ENCODE measurements at places on chromosomes 2 and 18.
A peak's percentile ranks its signal among the peaks of the same experiment; 100 is the strongest.

DNA sequence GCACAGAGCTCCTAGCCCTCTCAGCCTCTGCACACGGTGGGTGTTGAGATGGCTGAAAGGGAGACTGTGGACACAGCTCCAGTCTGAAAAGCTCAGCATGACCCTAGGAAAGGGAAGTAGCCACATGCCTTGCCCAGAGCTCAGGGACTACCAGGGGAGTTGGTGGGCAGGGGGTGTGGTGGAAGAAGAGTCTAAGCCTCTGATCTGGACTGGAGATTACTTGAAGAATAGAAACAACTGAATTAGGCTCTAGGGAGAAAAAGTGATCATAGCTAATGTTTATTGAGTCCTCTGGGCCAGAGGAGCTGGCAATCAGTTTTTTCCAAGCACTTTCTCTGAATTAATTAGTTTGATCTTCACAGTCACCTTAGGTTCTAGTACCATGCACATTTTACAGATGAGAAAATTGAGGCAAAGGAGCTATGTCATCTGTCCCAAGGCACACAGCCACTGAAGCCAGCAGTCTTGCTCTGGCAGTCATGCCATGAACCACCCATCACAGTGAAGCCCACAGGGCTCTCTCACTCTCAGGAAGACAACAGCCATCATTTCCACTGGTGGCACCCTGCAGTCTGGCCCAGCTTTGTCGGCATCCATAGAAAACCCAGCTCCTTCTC is 10.3 kb downstream of the SDC1 start:
- no peak for DNase-seq

DNA sequence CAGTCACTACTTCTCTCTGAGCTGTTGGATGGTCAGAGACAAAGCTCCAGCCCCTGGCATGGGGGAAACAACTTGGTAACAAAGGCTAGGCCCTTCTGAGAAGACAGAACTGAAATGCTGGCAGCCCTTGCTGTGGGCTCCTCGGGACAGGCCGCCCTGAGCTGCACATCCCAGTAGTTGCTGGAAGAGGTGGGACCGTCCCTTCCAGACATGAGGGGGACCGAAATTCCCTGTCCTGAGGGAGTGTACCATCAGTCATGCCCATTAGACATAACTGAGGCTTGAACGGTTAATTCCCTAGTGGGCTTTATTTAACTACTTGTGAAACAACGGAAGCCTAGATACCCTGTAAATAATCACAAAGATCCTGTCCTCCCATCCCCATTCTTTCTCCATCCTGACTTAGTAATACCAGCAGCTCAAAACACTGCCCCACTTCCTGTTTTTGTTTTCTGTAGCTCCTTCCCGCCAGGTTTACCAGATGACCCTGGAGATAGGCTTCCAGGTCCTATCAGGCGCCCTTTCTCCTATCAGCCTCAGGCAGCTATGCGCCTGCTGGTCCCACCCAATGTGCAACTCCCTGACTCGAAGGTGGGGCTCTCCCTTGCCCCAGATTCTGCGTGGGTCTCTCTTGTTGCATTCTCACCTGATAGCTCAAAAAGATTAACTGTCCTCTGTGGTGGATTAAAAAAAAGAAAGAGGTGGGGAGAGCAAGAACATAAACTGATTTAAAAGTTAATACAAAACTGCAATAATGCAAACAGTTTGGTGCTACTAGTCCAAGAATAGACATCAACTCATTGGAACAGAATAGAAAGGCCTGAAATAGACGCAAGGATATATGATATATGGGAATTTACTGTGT is 37.0 kb upstream of the NT5DC4 start:
- DNase-seq, result no peak

DNA sequence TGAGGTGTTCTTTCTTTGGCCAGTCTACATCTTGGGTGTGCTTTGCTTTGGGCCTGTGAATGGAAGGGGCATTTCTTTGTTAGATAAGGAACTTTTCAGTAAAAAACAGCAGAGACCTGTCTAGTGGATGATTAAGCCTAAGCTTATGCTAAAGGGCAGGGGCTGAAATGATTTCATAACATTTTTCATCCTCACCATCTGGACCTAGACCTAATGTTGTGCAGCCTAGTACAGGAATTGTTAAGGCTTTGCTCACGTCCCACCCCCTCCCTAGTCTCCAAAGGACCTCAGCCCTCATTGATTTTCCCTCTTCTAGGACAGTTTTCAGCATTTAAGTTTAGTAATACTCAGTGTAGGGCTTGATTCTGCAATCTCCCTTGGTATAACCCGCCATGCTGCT is 111.8 kb downstream of the PRKCE start:
- no peak for DNase-seq

DNA sequence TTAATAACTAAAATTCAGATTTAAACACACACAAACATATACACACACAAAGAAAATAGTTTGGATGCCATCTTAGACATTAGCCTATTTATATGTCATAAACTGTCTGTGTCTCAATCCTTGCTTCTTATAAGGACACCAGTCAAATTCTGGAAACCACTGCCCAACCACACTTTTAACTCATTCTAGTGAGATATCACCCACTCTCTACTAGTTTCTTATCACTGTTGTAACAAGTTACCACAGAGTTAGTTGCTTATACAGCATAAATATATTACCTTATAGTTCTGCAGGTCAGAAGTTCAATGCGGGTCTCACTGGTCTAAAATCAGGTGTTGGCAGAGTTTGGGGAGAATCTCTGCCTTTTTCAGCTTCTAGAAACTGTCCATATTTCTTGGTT is 239.1 kb downstream of the MTX2 start:
- DNase-seq, result no peak

DNA sequence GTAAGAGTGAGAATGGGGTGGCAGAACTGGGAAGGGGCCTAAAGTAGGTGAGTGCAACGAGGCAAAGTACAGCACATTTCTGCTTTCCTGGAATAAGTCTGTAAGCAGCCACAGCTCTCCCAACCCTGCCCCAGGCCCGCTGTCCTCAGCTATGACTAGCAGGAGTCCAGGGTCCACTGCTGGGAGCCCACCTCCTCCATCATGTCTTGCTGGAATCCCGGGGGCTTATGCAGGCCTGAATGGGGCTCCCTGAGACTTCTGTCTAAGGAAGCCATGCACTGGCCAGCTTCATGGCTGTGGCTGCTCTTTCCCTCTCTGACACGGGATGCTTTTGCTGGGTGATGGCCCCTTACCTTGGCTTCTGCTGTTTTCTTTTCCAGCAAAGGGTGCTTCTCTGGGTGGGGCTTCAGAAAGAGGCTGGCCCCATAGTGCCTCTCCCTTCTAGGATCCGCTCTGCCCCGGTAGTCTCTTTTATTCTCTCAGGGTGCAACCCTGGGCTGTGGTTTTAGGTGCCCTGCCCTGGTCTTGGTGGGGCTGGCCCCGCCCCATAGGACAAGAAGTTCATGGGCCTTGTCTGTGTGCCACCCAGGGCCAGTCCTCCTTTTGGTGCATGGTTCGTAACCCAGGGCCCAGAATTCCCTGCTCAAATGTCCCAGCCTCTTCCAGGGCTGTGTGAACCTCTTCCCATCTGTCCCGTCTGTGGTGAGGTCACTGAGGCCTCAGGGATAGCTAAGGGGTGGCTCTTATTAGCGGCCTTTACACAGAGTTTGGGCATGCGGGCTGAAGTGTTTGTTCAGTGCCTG is 33.8 kb upstream of the POLE4 start:
- DNase-seq, result no peak

- DNase-seq, result no peak
Measured at GRCh38 chr2:36395866-36396265, 40.3 kb downstream of the CRIM1 start.

DNA sequence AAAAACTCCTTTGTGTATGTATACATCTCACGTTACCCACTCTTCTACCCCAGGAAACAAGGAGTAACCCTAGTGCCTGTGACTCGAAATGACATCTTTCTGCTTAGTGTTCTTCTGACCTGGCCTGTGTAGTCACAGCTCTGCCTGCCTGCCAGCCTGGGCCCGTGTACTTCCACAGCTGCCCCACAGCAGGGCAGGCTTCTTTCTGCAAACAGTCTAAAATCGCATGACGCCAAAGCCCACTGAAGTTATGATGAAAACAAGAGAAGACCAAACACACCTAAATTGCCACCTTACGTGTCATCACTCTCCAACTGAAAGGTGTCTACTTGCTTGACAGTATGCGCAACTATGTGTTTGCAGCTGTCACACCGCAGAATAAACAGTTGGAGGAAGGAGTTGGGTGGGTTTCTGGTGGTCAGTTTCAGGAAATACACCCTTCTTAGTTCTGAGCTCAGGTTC is 1.5 kb downstream of the GAREM1 start:
- DNase-seq, result peak; percentile 45

- no peak for DNase-seq
Measured at GRCh38 chr18:1929720-1930119, 641.6 kb downstream of the METTL4 start.

- no peak for DNase-seq
Measured at GRCh38 chr2:136448432-136448831, 316.9 kb upstream of the THSD7B start.

DNA sequence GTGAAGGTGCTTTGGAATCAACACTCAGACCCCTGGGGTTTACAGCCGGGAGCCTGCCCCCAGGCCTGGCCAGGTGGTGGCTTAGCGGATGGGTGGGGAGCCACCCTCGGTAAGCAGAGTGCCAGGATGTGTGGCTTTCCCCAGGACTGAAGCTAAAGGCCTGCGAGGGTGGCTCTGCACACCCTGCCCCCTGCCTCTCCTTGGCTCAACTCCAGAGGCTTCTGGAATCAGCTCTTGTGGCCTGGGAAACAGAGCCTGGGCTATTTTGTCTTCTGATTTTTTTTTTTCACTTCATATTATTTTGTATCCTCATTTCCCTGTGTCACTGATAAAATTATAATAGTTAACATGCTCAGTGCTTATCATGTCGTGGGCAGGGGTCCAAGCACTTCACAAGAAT is 79.8 kb downstream of the RHOB start:
- DNase-seq, result no peak

GRCh38 chr2:127097471-127097765 is 9.5 kb downstream of the BIN1 start:
- no peak for DNase-seq

GRCh38 chr2:71664161-71664560 is 210.8 kb downstream of the DYSF start:
- DNase-seq, result no peak

DNA sequence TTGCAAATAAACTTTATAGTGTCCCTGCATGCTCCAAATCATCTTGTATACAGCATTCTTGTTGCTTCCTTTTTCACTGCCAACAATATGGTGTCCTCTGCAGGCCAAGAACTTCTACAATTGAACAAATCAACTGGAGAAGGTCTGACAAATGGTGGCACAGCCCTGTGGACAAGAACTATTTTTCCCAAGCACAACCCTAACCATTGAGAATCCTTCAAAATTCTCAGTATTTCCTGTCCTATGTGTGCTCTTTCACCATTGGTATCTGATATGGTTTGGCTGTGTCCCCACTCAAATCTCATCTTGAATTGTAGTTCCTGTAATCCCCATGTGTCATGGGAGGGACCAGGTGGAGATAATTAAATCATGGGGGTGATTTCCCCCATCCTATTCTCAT is 865.1 kb upstream of the ACVR2A start:
- DNase-seq, result no peak

DNA sequence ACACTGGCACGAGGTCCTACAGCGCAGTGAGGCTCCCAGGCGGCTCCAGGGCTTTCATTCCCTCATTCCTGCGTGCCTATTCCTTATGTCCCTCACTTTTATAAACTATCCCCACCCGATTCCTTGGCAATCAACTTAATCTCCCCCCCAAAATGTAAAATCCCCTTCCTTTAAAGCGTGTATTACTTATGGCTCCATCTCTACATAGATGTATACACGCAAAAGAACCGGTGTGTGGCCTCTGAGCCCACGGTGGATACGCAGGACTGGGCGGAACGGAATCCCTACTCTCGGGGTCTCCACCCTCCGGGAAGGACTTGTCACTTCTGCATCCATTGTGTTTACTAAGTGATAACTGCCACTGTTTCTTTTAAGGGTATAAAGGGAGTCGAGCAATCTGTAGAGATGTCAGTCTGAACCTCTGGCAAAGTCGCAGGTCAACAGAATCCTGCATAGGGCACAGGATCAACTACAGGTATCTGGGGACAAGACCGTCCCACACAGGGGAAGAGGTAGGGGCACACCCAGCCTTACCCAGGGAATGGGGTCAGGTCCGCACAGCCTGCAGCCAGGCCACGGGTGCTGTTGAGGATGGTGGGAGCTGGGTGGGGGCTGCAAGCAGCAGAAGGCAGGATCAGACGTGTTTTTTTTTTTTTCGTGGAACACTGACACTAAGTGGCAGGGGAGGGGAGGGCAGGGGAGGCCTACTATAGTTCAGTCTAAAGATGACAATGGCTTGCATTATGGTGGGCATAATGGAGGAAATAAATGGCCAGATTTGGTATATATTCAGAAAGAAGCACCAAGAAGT is 42.1 kb downstream of the HDLBP start:
- no peak for DNase-seq

DNA sequence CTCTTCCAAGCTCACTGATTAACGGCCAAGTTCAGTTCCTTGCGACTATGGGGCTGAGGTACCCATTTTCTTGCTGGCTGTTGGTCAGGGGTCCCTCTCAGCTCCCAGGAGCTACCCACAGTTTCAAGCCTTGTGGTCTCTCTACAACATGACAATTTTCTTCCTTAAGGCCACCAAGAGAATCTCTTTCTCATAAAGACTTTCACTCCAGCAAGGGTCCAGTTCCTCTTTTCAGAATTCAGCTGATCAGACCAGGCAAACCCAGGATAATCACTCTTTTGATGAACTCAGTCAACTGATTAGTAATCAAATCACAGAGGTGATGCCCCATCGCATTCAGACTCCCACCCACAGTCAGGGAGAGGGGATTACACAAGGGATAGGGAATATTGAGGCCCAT is 129.7 kb downstream of the IRS1 start:
- DNase-seq, result no peak

- DNase-seq, result no peak
Measured at GRCh38 chr2:225398372-225398771, 1.1 kb upstream of the NYAP2 start.

DNA sequence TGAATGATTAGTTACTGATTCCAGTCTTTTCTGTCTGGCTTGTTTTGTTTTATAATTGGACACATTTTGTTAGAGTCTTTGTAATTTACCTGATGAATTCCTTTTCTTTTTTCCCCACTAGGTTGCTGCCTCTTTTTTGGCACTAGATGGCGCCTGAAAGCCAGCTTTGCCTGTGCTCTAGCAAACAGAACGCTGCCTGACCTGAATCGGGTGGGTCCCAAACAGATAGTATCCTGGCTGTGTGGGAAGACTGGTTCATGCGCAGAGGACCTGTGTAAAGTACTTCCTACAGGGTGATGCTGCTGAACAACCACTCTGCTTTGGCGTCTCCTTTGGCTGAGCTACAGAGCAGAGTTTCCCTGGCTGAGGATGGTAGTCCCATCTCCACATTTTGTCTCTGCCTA is 288.2 kb downstream of the IKZF2 start:
- DNase-seq, result peak; percentile 23
